Right hindlimb (tissue), 1 donor: ENCODE measurements at places on chromosomes 1 and 21.

- DNase-seq = no peak
These were observed 57.5 kb upstream of the ETV3 start for GRCh38 chr1:157195521-157196244.

DNA sequence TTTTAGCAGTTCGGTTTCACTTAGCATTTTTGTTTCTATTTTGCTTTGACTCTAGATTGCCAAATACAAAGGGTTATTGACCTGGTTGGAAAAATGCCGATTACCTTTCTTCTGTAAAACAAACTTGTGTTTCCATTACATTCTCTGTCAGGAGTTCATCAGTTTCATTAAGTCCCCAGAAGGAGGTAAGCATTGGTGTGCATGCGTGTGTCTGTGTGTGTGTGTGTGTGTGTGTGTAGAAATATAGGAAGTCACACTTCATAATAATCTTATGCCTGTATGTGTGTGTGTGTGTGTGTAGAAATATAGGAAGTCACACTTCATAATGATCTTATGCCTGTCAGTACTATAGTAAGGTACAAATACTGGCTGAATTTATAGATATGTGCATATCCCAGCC lies 10.0 kb downstream of the RGSL1 start:
- no peak for DNase-seq

- DNase-seq = no peak
These were observed 6.7 kb upstream of the EVI5 start for GRCh38 chr1:92791487-92792066.

DNA sequence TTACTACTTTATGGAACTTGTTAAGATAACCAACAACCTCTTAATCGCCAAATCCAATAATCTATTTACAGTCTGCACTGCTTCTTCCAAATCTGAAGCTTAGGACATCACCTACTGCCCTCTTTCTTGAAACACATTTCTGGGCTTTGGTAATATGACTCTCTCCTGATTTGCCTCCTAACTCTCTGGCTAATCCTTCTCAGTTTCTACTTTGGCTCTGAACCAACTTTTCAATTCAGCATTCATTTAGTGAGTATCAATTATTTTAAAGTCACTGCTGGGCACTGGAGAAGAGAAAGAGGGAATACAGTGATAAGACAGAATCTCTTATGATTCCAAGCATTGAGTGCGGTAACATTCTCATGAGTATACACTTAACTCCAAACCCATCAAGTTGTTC lies 275.0 kb downstream of the AKT3 start:
- DNase-seq = no peak

- DNase-seq = peak; percentile 55
These were observed 221.3 kb downstream of the PBX1 start for GRCh38 chr1:164780111-164780812.

DNA sequence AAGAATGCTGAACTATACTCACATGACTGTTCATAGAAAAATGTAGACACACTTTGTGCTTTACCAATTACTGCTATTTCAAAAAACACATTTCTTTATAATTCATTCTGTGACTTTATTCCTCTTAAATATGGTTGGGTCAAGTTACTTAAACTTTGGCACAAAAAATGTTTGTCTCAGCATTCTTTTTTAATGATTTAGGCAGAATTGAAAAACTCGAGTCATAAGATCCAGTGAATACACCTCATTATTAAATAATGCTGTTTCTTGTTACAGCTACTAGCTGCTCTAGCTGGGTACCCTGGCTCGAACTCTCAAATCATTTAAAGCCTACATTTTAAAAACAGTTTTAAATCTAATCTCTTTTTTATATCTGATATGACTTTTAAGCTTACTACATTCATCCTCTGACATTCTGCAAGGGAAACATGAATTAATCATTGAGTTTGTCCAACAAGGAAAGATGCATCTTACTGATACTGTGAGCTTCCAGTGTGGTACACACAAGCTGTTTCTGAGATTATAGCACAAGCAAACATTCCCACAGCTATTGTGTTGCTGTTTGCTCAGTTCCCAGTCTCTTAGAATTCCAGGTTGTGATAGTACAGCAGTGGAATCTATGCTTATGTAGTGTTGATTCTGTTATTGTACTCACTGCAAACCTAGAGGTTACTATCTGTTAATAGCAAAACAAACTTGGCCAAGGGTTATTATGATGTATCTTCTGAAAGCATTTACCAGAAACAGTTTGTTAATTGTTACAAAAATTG lies 746.5 kb downstream of the USP25 start:
- no peak for DNase-seq

DNA sequence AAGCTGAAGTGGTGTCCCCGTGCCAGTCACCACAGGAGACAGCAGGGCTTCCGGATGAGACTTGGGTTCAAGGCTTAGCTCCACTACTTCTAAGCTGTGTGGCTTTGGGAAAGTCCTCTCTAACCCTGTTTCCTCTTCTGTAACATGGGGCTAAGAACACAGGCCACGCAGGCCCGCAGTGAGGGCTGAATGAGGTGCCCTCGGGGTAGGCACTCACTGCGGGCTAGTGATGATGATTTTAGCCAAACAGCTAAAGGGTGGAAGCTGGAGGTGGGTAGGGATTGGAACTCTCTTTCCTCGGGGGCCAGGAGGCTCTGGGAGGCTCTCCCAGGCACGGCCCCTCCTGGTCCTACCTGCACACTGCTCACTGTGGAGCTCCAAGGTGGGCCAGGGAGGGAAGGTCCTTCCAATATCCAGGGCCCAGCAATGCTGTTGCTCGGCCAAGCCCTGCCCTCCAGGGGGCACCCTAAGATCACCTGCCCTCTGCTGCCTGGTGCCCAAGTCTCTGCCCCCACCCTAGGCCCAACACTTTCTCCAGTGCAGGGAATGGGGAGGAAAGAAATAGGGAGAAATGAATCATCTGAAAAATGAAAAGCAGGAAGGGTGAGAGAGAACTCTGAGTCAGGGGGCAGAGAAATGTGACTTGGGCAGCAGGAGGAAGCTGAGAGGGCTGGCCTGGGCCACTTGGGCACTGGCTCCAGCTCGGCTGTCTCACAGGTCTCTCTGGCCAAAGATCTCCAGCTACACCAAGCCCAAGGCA lies 19.2 kb upstream of the EVA1B start:
- DNase-seq = no peak

DNA sequence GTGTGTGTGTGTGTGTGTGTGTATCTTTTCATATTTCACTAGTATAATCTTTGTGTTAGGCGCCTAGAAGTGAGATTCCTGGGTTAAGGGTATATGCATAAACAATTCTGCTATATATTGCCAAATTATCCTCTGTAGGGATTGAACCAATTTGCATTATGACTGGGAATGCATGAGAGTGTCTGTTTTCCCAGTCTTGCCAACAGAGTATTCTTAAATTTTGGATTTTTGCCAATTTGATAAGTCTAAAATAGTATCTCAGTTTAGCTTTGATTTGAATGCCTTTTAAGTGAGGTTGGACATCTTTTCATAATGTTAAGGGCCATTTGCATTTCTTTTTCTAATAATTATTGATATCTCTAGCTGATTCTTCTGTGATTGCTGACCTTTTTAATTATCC lies 8.2 kb upstream of the AVPR1B start:
- DNase-seq = no peak

DNA sequence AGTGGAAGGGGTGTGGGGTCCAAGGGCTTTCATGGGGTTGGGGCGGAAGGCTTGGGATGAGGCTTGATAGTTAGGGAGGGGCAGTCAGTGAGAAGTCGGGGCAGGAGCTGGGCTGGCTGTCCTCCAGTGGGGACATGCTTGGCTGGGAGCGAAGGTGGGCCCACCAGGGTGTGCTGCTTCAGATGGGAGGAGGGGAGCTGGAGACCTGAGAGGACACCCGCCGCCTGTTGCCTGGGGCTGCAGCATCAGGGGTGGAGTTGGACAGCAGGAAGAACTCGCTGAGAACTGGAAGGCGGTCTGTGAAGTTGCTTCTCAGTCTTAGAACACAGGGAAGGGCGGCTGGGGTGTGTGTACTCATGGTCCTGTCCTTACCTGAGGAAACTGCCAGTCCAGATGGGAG lies 1.6 kb downstream of the THEM5 start:
- no peak for DNase-seq

DNA sequence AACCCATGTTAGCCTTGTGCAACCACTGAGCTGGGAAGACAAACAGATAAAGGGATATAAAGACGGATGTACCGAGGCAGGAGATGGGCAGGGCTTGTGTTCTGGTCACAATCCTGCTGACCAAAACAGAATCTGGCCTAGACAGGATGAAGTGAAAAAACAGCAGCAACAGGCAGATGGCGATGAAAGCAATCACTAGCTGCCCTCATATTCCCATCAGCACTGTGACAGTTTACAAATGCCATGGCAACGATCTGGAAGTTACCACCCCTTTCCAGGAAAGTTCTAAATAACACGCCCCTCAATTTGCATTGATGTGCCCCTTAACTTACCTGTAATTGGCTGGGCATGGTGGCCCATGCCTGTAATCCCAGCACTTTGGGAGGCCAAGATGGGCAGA lies 40.6 kb upstream of the CD46 start:
- DNase-seq = no peak

GRCh38 chr1:236020359-236021219 lies 44.3 kb downstream of the NID1 start:
- DNase-seq = no peak

DNA sequence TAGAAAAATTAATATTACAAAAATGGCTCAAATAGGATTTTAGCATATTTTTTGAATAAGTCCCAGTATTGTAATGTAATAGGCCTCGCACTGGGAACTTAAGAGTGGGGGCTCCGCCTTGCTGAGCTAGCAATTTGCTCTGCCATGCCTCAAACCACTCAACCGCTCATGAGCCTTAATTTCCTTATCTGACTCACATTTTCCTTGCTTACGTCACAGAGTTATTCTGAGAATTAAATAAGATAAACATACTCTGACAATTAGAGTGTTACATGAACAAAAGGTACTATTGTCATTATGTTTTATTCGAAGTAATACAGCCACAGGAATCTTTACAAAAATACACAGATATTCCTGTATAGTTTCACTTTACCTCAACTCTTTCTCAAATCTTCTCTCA lies 108.1 kb downstream of the SLC44A5 start:
- no peak for DNase-seq

- DNase-seq = no peak
These were observed 28.0 kb upstream of the FOXO6 start for GRCh38 chr1:41333146-41333784.

DNA sequence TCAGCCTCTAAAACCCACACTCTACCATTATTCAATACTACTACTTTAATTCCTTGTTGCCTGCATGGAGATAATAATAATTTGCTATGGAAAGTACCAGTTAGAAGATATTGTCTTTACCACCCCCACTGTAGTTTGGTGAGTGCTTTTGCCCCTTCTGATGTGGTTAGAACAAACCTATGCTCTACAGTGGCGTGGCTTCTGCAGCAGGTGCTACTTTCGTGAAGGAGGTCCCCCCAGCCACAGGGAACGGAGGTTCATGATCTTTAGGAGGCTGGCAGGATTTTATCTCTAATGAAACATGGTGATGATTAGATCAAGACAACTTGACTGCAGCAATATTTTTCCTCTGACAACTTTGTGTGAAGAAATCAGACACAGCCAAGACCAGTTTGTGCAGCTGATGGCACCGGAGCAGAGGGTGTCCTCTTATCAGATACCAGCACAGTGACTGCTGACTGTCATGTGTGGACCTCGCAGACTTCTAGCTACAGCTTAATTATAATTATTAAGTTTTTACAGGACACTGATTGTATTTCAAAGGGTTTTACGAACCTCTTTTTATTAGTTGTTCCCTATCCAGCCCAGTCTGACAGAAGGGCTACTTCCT lies 10.7 kb upstream of the TCHH start:
- no peak for DNase-seq

DNA sequence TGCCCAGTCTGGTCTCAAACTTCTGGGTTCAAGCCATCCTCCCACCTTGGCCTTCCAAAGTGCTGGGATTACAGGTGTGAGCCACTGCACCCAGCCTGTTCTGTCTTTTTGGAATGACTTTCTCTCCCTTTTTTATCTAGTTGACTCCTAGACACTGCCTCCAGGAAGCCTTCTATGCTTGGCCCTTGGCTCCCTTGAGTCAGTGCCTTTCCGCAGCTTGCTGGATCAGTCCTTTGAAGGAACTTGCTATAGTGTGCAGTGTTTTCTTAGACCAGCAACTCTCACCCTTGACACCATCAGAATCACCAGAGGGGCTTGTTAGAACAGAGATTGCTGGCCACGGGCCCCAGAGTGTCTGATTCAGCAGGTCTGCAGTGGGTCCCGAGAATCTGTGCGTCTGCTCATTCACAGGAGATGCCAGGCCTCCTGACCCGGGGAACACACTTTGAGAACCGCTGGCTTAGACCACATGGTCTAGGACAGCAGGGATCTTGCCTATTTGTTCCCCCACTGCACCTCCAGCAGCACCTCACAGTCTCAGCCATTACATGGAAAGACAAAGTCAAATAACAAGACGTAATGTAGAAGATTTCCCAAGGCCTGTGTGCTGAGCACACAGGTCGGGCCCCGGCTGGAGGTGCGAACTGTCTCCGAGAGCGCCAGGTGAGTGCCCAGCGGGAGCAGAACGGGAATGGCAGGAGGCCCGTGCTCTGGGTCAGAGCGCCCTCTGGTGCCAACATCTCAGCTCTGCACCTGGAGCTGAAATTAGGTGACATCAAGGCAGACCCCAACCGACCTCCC lies 27.4 kb upstream of the CTPS1 start:
- peak; percentile 51 for DNase-seq

DNA sequence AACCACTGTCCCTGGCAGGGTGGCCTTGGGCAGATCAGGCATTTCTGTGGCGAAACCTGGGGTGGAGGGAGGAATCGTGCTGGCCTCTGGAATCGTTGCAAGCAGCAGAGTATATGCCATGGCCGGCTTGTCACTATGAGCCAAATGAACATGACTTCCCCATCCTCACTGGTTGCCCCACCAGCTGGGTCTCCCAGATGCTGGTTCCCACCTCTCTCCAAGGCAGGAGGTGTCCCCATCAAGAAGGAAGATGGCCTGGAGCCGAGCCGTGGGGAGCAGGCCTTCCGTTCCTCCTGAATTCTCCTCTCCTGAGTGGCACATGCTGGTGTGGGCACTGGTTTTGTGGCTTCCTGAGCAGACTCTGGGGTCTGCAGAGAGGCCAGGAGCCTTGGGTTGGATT lies 60.2 kb upstream of the ACTRT2 start:
- no peak for DNase-seq

- no peak for DNase-seq
These were observed 63.3 kb downstream of the AK4 start for GRCh38 chr1:65211331-65211730.

- DNase-seq = no peak
These were observed 578.5 kb downstream of the USP25 start for GRCh38 chr21:16308269-16308668.

- no peak for DNase-seq
These were observed 37.1 kb downstream of the HSD3B2 start for GRCh38 chr1:119452091-119452490.

- DNase-seq = no peak
These were observed 655.6 kb upstream of the NEGR1 start for GRCh38 chr1:72937905-72938304.

DNA sequence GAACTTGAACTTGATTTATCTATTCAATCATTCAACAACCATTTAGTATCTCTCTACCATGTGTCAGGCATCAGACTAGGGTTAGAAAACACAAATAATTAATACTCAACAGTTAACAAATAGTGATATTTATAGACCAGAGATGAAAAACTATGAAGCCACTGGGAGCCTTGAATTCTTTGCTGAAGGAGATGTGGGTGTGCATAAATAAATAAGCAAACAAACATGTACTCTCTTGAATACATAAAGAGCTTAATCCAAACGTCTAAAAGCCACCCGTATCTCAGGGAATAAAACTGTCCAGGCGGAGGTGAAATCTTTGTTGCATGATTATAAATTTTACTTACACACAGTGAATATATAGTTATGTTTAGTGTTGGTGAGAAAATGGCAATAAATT lies 165.7 kb downstream of the SLC45A1 start:
- DNase-seq = no peak

GRCh38 chr1:27967884-27968466 lies 8.2 kb downstream of the XKR8 start:
- DNase-seq = no peak
